Fibroblast of skin of abdomen (primary cell): ENCODE measurements at places on chromosomes 16 and 17.

- no peak for DNase-seq
Observed at GRCh38 chr16:89015271-89015859, 38.4 kb upstream of the CBFA2T3 start.

DNA sequence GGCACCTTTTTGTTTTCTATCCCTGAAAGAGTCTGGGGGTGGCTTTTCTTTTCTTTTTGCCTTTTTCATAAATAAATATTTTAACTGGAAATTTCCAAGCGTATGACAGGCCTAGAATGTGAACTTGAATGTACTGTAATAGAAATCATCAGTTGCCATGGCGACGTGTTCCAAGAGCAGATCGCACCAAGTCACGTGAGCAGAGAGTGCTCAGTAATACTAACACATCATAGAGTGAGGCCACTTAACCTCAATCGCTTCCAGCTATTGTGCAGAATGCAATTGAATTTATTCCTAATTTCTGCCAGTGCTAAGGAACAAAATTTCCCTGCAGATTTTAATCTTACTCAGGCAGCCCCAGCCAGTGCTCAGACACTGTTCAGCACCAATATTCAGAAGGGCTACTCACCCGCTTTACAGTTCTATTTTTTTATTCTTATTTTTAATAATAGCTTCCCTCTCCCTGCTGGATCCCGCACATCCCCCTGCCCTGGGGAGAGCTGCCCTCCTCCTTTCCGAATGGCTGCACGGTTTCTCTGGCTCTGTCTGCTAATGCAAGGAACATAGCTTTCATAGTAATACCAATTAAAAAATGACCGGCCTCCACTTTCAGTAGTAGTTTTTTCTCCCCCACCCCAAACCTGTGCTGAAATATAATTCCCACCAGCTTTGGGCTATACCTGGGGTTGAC, 26.2 kb upstream of the PMFBP1 start:
- peak; percentile 84 for DNase-seq

DNA sequence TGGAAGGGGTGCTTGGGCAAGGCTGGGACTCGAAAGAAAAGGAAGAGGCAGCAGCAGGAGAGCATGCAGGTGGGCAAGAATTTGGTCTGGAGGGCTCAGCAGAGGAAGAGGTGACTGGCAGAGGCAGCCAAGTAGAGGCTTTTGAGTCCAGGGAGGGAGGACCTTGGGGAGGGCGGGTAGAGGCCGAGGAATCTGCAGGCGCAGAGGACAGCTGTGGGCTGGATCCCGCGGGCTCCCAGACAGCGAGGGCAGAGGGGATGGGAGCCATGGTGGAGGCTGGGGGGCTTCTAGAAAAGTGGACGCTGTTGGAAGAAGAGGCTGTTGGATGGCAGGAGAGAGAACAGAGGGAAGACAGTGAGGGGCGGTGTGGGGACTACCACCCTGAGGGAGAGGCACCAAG, 2.9 kb downstream of the APOBR start:
- DNase-seq = no peak

DNA sequence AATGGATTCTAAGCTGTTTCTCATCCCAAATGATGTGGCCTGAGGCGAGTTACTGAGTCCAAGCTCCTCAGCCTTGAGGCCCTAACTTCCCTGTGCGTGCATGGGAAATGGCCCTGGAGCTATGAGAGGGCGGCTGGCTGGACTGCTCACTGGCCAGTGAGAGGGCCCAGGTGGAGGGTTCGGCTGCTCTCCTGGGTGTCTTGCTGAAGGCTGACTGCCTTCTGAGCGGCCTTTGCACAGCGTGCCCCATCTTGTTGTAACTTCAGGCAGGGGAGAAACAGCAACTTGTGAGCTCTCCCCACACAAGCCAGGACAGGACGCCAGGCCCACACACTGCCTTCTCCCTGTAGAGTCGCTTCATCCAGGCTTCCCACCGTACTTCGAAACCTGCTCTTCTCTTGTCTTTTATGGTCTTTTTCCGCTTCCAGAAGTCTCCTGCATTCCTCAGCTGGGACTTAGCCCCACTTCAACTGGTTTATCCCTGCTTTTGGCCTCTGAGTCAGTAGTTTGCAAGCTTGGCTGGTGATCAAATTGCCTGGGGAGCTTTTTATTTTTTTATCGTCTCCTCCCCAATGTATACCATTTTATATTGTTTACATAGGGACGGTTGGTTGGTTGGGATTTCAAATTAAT, 13.3 kb downstream of the CDH3 start:
- peak; percentile 89 for DNase-seq

- peak; percentile 46 for DNase-seq
Observed at GRCh38 chr16:51409001-51409675, 258.1 kb upstream of the SALL1 start.

- no peak for DNase-seq
Observed at GRCh38 chr17:46773676-46774075, 44.8 kb downstream of the WNT3 start.

GRCh38 chr17:80960037-80960796, 31.4 kb upstream of the CHMP6 start:
- no peak for DNase-seq

GRCh38 chr16:86667035-86667434, 88.7 kb downstream of the FOXL1 start:
- DNase-seq = no peak

DNA sequence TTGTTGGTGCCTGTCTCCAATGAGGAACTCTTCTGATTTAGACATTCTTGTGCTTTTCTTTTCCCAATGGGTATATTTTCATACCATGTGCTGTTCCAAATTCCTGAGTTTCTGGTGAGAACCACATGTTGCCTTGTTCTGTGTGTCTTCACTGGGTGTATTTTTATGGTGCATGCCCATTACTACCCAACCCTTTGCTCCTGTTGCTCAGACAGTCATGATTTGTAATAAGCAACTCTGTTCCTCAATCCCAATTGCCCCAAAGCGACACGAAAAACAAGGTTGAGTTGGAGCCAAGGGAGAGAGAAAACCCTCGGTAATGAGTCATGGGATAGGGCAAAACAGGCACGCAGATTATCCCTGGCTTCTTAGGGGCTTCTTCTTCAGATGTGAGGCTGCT, 101.8 kb downstream of the ABCA8 start:
- no peak for DNase-seq

- peak; percentile 46 for DNase-seq
Observed at GRCh38 chr16:4261557-4262172, 11.2 kb downstream of the TFAP4 start.

- DNase-seq = no peak
Observed at GRCh38 chr17:40932608-40933007, 4.8 kb downstream of the KRT23 start.

GRCh38 chr17:82900741-82901140, 60.9 kb upstream of the ZNF750 start:
- peak; percentile 37 for DNase-seq

GRCh38 chr16:35203636-35204035, 1744.2 kb downstream of the TP53TG3F start:
- DNase-seq = no peak

DNA sequence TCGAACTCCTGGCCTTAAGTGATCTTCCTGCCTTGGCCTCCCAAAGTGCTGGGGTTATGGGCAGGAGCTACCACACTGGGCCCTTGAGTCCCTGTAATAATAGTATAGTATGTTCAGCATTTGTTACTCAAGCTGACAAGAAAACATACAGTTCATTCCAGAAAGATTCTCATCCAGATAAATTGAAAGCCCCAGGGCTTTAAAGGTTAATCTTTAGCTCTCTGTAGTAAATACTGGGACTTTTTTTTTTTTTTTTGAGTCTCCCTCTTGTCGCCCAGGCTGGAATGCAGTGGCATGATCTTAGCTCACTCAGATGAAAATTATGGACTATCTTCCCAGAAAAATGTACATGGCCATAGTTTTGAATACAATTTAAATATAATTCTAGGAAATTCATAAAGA, 11.0 kb downstream of the BRCA1 start:
- no peak for DNase-seq

DNA sequence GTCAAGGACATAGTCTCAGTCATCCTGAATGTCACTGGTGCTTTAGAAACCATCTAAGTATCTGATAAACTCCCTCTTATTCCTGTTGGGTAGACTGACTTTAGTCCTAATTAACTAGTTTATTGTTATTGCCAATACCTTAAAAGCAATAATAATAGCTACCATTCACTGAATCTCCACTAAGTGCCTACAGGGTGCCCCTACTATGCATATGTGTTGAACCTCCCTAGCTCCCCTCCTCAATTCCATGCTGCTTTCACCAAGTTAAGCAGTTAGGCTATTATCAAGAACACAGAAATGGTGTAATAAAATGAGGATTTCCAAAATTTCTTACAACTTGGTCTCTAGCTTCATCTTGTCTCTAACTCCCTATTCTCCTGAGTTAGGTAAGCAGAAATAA, 87.5 kb upstream of the MTMR4 start:
- no peak for DNase-seq

DNA sequence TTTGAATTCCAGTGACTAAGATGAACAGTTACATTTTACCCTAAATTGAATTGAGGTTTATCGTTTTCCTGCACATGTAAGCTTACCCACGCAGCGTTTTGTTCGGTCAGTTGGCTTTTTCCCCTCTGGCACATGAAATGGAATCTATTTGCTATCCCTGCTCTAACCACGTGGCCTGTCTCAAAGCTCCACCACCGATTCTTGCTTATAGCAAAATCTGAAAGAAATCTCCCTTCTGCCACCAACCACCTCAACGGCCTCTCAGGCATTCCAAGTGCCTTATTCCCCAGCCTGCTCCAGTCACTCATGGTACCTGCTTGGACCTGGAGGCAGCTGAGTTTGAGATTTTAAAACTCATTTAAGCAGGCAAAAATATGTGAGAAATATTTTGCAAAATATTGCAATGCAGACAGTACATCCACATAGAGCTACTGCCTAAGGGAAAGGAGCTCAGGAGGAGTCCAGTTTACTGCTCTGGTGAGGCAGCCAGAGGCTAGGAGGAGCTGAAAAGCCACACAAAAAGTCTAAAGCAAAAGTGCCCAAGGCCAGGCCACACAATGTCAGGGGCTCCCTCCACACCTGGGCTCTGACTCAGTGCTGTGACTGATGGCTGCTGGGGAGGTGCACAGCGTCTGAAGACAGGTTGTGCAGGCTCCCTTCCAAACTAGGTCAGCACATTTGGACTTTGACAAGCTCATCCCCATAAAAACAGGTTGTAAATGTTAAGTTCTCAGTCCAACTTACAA, 26.4 kb downstream of the ARHGAP17 start:
- DNase-seq = peak; percentile 44

DNA sequence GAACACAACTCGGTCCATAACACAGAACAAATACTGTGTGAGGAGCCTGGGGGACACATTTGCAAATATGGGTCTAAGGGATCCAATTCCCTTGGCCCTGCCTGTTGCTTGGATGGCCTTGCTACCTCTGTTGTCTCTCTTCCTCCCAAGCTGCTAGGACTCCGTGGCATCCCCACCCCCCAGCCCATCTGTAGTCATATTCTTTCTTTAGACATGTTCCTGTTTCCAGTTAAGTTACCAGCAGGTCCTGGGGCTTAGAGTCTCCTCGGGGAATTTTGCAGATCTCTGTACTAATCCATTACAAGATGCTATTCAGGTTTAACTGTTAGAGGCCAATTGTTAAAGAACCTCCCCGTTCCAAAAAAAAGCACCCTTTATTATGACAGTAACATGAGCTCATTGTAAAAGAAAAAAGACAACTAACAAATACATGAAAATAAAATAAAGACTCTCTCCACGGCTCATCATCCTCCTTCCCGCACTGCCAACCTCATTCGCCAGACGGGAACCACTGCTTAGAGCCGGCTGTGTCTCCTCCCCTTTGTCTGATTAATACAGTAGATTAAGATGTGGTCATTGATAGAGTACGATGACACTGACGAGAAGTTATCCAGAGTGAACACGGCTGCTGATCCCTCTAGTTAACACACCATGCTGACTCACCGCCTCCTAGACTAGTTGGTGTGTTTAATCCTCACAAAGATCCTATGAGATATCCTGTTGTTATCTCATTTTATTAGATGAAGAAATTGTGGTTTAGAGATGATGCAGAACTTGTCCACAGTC, 22.2 kb downstream of the HS3ST4 start:
- DNase-seq = no peak

DNA sequence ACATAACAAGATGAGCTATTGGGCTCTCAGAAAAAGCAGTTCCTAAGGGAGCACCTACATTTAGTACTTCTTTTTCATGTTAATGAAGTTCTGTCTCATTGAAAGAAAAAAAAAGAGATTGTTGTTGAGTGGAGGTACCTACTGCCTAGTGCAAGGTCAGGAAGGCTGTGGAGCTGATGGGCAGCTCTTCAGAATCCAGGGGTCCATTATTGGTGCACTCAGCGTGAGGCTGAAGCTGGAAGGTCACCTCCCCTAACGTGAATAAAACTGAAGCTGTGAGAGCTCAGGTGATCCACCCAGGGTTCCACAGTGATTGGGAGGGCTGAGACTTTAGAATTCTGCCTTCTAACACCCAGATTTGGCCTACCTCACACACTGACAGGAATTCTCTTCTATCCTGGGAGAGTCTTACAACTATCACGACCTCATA, 153.9 kb upstream of the TBX2 start:
- DNase-seq = no peak

DNA sequence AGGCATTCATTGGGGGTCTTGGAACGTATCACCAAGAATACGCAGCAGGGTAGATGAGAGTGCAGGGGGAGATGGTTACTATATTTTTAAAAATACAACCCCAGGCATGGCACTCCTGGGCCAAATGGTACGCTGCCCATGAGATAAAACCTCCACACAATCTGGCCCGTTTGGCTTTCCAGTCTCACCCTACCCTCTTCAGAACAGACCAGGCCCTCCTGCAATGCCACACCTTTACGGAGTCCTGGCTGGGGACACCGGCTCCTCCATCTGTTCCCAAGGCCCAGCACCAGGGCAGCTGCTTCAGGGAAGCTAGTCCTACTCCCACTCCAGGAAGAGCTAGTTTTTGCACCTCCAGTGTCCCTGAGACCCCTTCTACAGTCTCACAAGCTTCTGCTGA, 24.4 kb downstream of the SNN start:
- no peak for DNase-seq

GRCh38 chr16:58842746-58843145, 108.6 kb upstream of the GOT2 start:
- DNase-seq = no peak

DNA sequence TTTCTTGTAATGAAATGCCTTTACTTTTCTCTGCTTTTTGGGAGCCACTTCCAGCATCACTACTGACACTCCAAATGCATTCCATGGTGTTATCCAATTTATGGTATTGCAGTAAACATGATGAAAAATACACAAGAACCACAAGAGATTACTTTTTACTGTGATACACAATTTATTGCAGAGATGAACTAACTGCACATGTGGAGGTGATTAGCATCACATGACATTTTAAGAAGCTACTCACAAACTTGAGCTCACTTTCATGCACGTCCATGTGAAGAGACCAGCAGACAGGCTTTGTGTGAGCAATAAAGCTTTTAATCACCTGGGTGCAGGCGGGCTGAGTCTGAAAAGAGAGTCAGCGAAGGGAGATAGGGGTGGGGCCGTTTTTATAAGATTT, 780.5 kb upstream of the GOT2 start:
- DNase-seq = no peak
